ENCODE measurements at places on chromosomes 4 and X.

DNA sequence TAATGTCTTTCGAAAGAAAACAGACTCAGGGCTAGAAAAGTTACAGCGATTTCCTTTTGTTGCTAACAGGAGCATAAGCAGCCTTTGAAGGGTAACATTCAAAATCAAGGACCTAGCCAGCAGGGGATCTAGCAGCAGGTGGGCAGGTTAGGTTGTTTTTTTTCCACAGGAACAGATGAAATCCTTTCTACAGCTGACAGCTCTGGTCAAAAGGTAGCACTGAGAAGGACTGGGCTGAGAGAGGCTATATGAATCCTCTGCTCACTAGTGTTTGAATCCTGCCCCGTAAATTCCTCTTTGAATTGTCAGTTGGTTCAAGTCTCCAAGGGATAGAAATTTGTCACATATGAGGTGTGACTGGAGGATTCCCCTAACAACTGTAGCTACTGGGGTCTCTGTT is 188.2 kb downstream of the SH2D1A start:
- DNase-seq: no peak

DNA sequence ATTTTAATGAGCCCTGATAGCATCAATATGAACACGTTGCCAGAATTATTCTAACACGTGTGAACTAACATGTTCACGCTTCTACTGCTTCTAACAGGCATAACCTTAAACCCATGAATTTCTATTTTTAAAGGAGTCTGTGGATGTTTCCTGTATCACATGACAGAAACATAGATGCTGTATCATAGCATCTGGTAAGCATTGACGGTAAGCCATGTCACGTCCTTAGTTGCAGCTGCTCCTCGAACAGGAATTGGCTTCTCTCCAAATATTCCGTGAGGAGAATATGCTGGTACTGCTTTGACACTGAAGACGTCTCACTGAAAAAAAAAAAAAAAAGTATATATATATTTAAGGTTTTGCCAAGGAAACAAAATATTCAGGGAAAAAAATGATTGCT is 105.1 kb upstream of the MXRA5 start:
- no peak for DNase-seq

DNA sequence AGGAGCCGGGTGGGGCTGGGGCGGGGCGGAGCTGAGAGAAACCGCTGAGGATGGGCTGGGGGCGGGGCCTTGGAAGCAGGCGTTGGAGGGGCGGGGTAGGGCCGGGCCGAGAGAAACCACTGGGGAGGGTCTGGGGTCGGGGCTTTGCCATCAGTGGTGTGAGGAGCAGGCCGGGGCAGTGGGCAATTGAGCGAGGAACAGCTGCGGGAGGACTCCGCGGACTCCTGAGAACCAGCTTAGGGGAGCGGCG is 1.3 kb upstream of the EOLA2 start:
- no peak for DNase-seq

GRCh38 chrX:9560219-9560618 is 95.4 kb downstream of the TBL1X start:
- no peak for DNase-seq
